Activated T-cell treated with anti-CD3 and anti-CD28 coated beads for 24 hours (primary cell): ENCODE measurements at places on chromosomes 2 and 18.

GRCh38 chr18:48358868-48359267 lies 50.3 kb downstream of the ZBTB7C start:
- DNase-seq: no peak

- no peak for DNase-seq
These were observed 60.3 kb upstream of the HPCAL1 start for GRCh38 chr2:10242451-10242850.

GRCh38 chr2:8598295-8599165 lies 83.3 kb upstream of the ID2 start:
- no peak for DNase-seq

GRCh38 chr2:128681507-128681906 lies 362.8 kb upstream of the HS6ST1 start:
- no peak for DNase-seq

DNA sequence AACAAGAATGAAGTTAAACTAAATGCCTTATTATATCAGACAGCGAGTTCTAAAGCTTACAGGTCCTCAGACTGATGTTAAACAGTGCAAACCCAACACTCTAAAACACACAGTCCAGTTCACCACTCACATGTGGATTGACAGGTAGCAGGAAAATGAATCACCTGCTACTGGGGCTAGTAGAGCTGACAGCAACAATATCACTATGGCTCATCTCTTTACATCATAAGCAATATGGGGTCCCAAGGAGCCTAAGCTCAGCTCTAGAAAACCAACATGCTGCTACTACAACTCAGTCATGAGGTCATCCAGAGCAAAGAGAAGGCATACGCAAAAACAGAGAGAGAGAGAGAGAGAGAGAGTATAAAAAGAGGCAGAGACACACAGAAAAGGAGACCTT lies 145.4 kb downstream of the NBAS start:
- no peak for DNase-seq

DNA sequence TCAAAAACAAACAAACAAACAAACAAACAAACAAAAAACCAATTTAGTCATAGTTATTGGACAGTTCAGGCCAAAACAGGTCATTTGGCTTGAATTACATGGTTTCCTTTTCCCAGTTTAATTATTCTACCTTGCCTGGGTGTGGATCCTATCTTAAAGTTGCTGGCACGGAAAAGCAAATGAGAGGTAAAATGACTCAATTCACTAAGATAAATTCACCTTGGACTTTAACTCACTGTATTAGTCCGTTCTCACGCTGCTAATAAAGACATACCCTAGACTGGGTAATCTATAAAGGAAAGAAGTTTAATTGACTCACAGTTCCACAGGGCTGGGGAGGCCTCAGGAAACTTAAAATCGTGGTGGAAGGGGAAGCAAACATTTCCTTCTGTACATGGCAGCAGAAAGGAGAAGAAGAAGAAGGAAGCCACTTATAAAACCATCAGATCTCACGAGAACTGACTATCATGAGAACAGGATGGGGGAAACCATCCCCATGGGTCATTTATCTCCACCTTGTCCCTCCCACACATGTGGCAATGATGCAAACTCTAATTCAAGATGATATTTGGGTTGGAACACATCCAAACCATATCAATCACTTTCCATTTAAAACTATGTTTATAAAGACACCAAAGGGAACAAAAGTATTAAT lies 22.5 kb upstream of the TRAPPC8 start:
- DNase-seq: no peak

DNA sequence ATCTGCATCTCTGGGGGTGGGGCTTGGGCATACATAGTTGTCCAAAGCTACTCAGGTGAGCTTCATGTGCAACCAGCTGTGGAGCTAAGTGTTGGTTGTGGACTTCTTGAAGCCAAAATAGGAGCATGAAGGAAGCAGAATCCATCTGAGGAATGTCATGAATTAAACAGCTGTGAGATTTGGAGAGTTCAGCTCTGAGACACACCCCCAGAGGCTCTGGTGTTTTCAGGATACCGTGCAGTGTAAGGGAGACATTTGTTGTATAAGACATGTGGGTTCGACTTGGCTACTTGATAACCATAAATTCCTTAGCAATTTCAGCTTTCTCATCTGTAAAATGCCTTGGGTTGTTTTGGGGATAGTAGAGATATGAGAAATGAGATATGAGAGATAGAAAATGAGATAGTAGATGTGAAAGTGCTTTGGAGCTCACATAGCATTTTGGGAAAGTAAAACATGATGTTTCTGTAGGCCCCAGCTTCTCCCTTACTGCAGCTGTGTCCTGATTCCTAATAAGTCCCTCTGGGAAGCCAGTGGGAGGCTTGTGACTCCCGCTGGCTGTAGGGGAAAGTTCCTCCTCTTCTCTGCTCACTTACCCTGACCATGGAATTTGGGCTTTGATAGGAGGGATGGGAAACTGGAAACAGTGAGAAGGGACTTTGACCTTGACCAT lies 50.0 kb downstream of the DPYSL5 start:
- no peak for DNase-seq

GRCh38 chr2:42040643-42041278 lies 7.1 kb upstream of the PKDCC start:
- no peak for DNase-seq
